Stimulated activated naive B cell treated with anti-CD40 and anti-IgM and Interleukin-4, amounts not matched to agents 10 μg/mL and 1 μg/mL and 100 μg/mL, for 72 hours (primary cell): ENCODE measurements at places on chromosomes 5 and 9.

DNA sequence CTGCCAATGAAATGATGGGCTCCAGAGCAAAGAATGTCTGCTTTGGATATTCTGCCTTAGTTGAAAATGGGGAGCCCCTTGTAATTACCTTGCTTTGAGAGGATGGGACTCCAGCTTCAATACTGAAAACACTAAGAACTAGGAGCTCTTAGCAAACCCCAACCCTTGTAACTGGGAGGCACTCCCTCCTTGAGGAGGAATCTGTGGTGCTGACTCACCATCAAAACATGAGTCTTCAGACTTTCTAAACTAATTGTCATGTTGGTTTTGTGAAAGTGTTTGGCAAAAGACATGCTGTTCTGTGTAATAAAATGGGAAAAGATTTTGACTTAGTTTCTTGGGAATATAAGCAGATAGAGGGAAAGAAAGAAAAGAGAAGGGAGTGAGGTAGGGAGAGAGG is 91.9 kb upstream of the PTPRD start:
- DNase-seq: no peak

DNA sequence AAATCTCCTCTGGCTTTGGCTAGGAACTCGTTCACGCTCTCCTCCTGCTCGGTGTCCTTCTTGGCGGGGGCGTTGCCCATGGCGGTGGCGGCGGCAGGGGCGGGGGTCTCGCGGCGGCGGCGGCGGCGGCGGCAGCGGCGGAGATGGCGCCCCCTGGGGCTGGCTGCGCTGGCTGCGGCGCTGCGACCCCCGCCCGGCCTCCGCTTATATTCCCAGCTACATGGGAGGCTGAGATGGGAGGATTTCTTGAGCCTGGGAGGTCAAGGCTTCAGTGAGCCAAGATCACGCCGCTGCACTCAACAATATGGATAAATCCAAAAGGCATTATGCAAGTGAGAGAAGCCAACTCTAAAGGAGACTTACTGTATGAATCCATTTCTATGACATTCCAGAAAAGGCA is at the start of gene PRKACG:
TSS of gene PRKACG (minus strand) at position 101 of the 400 bp plus-strand sequence. CDS start at position 80, 21 bp downstream.
- no peak for DNase-seq

DNA sequence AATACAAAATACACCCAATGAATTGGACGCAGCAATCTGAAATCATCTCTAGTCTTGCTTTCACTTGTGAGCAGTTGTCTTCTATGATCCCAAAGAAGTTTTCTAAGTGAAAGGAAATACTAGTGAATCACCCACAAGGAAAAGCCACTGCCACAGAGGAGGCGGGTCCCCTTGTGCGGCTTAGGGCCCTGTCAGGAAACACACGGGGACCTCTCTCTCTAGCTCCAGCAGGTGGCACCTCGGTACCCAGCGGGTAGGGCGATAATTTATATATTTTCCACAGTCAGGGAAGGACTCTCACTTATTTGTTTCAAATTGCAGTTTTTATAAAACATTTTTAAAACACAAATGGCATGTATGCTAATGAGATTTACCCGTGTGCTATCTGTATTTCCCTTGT is 417.1 kb downstream of the KDM4C start:
- no peak for DNase-seq

DNA sequence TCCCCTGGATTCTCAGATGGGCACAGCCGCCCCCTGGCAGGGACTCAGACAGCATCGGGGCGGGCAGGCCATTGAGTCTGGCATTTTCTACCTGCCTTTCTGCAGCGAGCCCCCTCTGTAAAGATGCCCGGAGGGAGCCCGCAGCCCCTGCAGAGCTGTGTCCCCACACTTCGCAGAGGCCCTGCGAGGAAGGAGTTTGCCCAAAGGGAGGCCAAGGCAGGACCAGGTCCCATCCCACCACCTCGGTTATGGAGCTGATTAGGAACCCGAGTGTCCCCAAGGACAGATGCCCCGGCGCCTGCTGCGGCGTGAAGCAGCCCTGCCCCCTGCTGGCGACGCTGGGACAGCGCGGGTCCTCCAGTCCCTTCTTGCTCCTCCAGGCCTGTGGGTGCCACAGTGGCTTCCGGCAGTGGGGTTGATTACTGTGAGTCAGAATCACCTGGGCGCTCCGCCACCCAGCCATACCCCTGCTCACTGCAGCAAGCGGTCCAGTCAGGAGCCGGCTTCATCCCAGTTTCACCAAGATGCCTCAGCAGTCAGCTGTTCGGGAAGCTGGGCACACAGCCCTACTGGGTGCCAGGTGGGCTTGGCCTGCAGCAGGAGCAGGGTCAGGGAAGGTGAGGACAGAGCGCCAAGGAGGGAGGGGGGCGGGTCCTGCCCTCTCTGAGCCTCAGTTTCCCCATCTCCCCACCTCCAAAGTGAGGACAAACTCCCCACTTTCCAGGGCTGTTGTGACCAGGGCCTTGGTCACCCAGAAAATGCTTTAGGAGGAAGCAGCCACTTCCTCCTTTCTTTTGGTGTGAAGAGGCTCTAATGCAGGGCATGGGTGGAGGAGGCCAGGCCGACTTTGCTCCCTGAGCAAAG is 117.2 kb downstream of the RXRA start:
- peak; percentile 80 for DNase-seq

DNA sequence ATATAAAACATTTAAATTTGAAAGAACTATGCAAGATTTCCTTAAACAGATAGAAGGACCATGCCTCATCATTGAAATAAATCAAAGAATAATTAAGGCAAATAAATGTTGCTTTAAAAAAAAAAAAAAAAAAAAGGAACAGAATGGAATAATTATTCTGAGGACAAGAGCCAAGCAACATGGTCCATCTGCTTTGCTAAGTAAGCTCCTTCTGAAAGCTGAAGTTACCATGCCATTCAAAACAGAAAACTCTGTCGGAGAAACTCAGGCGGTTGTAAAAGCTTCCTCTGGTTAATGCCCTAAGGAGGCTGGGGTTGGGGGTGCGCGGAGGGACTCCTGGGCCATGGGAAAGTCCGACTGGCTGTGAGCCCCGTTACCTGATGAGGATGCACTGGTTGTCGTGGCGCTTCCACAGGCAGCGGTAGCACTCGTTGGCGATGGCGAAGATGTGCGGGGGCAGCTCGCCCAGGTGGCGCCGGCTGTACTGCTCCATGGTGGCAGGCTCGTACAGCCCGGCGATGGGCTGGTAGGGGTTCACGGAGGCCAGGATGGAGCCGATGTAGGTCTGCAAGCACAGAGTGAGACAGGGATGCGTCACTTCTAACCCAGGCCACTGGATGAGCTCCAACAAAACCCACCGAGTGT is 141.7 kb downstream of the MYO10 start:
- DNase-seq: no peak

- DNase-seq: no peak
These were observed 531.8 kb upstream of the CDH6 start for GRCh38 chr5:30661730-30662129.

- no peak for DNase-seq
These were observed 512.5 kb upstream of the CDH18 start for GRCh38 chr5:20500546-20500945.

- DNase-seq: no peak
These were observed 10.3 kb downstream of the ITGA2 start for GRCh38 chr5:52999344-52999949.

GRCh38 chr5:113098378-113098777 is 121.8 kb downstream of the DCP2 start:
- DNase-seq: no peak
